Cardiac muscle cell (in vitro differentiated cells and primary cell): ENCODE measurements at places on chromosomes 2 and 18.

- no peaks in the 10 kb centered on the region for H3K36me3 ChIP-seq
- peak; percentile 25 for DNase-seq
- H3K4me3 ChIP-seq, result no peak overlapping the region
- H3K27me3 ChIP-seq, result no peaks in the 10 kb centered on the region
- peaks cover 10% of the 10 kb centered on the region for H3K4me1 ChIP-seq
These were observed 209.5 kb downstream of the DYM start for GRCh38 chr18:49250816-49251388.

GRCh38 chr2:237691029-237691907 lies 63.9 kb downstream of the LRRFIP1 start:
- DNase-seq, result no peak
- H3K4me1 ChIP-seq, result peaks cover 42% of the 10 kb centered on the region
- H3K4me3 ChIP-seq, result peak overlapping the region; percentile 53

DNA sequence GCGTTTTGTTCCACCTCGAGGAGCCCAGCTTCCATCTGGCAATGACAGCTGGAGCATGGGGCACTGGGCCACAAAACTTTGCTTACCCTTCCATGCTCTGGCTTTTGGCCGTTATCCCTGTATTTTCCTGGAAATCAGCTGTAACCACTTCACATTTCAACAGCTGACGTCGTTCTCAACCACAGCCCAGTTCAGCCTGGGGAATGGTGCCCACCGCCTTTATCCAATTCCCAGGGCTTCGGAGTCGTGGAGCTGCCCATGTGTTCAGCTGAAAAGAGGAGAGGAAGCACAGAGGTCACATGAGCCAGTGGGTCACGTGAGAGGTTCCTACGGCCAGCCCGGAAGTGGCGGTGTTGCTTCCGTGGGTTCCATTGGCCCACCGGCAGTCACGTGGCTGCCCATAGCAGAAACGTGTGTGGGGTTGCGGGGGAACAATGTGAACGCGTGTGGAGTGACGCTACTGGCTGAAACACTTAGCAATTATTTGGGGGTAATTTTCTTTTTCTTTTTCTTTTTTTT lies 16.7 kb upstream of the EDAR start:
- no peaks in the 10 kb centered on the region for H3K27me3 ChIP-seq
- H3K4me3 ChIP-seq, result no peak overlapping the region
- H3K4me1 ChIP-seq, result no peaks in the 10 kb centered on the region
- H3K27ac ChIP-seq, result no peak overlapping the region

DNA sequence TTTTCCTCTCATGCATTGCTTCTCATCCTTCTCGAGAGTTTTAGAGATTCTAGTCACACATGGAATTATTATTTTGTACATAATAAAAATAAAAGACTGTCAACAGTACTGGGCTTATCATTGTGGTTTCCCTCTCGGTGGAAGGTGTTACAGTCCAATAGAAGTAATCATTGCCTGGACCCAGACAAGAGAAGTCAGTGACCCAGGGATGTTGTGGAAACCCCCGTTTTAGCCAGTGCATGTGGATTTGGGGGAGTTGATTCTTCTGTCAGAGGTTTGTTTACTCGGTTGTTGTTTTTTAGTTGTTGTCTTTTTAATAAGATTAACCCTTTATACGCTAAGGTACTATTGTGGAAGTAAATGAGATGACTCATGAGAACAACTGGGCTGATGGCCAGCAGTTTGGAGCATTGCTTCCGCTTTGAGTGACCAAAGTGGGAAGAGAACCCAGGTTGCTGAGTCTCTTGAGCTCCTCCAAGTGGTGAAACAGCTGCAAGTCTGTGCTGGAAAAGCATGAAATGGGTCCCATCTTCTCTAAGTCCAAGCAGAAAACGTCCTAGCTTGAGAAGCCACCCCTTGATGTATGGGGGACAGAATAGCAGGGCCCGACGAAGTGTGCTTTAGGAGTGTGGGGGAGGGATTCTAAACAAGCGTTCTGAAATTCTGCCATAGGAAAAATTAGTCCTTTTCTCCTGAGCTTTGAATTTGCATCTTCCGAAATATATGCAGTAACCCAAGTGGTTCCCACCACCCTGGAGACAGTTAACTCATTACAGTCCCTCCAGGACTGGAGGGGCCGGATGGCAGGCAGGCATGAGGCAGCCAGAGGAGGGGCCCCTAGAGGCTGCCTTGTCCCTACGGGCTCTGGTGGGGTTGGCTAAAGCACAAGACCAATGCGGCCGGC lies 61.8 kb upstream of the GPR45 start:
- DNase-seq, result peak; percentile 87
- no peak overlapping the region for H3K4me3 ChIP-seq
- peaks cover 18% of the 10 kb centered on the region for H3K27me3 ChIP-seq
- H3K4me1 ChIP-seq, result no peaks in the 10 kb centered on the region

DNA sequence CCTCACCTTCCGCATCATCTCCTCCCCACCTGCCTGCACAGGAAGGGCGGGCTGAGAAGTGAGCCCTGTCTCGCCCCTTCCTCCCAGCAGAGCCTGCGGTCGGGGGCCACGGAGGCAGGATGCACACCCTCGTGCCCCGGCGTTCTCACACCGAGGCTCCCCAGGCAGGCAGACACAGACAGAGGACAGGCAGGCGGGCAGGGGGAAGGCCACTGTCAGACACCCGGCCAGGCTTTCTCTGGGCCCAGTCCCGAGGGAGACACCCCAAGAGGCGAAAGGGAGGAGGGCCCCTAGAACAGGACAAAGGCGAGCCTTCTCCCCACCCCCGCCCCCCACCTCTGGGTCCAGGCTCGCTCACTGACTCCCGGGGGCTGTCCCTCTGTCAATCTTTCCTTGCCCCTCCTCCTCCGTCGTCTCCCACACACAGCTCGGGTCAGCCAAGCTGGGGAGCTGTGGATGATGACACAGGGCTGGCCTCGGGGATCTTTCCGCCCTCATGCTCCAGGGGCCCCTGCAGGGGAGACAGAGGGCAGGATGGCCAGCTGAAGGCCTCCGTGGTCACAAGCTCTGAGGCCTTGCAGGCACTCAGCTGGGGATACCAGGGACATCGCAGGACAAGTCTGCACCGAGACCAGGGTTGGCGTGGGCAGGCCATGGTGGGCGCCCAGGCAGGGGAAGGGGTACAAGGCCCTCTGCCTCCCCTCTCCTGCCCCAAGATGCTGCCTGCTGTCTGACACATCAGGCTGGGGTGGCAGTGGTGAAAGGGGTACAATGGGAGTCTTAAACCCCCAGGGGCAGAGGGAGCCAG lies 24.9 kb downstream of the BIN1 start:
- no peak overlapping the region for H3K27ac ChIP-seq
- peaks cover 16% of the 10 kb centered on the region for H3K27me3 ChIP-seq
- DNase-seq, result no peak
- H3K36me3 ChIP-seq, result no peaks in the 10 kb centered on the region
- no peak overlapping the region for H3K4me3 ChIP-seq

DNA sequence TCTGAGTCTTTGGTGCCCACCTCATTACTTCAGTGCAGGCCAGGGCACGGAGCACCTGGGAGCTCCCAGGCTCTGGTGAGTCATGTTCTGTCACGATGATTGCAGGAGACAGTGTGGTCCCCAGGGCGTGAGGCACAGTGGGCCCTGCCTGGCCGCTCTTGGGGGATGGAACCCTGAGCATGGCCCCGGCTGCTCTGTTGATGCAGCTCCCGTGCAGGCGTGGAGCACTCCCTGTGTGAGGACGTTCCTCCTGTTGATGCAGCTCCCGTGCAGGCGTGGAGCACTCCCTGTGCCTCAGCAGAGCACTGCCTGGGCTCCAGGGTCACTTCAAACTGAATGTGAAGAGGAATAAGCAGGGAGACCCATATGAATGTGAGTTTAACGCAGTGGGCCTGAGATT lies 30.1 kb downstream of the COPS9 start:
- H3K27me3 ChIP-seq, result no peaks in the 10 kb centered on the region
- H3K36me3 ChIP-seq, result no peaks in the 10 kb centered on the region
- no peak overlapping the region for H3K4me3 ChIP-seq
- no peak for DNase-seq
- H3K4me1 ChIP-seq, result no peaks in the 10 kb centered on the region

DNA sequence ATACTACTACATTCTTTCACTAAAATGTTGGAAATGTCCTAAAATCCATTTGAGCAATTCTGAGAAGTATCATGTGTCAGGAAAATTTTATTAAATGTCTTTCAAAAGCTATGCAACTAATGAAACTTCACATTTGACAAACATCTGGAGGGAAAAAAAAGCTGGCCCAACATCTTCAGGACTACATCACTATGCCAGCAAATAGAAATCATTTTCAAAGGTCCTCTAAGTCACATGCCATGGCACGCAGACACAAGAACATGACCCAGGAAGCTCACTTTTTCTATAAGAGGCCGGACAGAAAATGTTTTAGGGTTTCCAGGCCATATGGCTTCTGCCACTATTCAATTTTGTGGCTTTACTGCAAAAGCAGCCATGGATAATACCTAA lies 11.6 kb downstream of the KANSL3 start:
- H3K36me3 ChIP-seq, result peaks cover 28% of the 10 kb centered on the region
- H3K27ac ChIP-seq, result no peak overlapping the region
- no peaks in the 10 kb centered on the region for H3K27me3 ChIP-seq
- H3K4me1 ChIP-seq, result no peaks in the 10 kb centered on the region
- DNase-seq, result no peak

- no peak overlapping the region for H3K27ac ChIP-seq
- H3K27me3 ChIP-seq, result no peaks in the 10 kb centered on the region
- no peaks in the 10 kb centered on the region for H3K36me3 ChIP-seq
- H3K4me1 ChIP-seq, result peaks cover 4% of the 10 kb centered on the region
These were observed 546.6 kb upstream of the CDH2 start for GRCh38 chr18:28723506-28723905.

DNA sequence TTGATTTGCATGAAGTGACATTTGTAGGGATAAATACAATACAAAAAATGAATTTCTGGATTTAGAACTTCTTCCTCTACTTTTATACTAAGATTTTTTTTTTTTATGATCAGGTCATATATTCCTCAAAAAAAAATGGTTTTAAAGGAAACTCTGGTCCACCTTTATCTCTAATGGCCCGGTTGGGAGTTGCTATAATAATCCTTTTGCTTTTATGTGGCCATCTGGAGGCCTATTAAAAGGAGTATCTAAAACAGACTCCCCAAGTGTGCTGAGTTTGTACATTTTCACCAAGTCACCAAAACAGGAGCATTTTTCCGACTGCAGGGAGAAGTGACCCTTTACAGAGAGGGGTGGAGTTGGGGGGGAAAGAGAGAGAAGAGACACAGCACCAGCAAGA lies 329.2 kb upstream of the FIGN start:
- H3K4me3 ChIP-seq, result no peak overlapping the region
- no peak overlapping the region for H3K27ac ChIP-seq
- no peaks in the 10 kb centered on the region for H3K4me1 ChIP-seq
- DNase-seq, result no peak
- no peaks in the 10 kb centered on the region for H3K36me3 ChIP-seq

- no peak overlapping the region for H3K4me3 ChIP-seq
- H3K36me3 ChIP-seq, result no peaks in the 10 kb centered on the region
- DNase-seq, result no peak
- peaks cover 6% of the 10 kb centered on the region for H3K4me1 ChIP-seq
These were observed 253.6 kb downstream of the PRKCE start for GRCh38 chr2:45904946-45905631.

GRCh38 chr18:32439241-32439640 lies 31.4 kb downstream of the GAREM1 start:
- no peaks in the 10 kb centered on the region for H3K27me3 ChIP-seq
- H3K27ac ChIP-seq, result no peak overlapping the region
- H3K4me1 ChIP-seq, result peaks cover 51% of the 10 kb centered on the region
- no peaks in the 10 kb centered on the region for H3K36me3 ChIP-seq
- DNase-seq, result no peak

GRCh38 chr2:38315707-38316333 lies 61.3 kb downstream of the ATL2 start:
- peak; percentile 66 for DNase-seq
- H3K27me3 ChIP-seq, result no peaks in the 10 kb centered on the region
- peaks cover 12% of the 10 kb centered on the region for H3K4me1 ChIP-seq
- peak overlapping the region; percentile 32 for H3K27ac ChIP-seq
- no peak overlapping the region for H3K4me3 ChIP-seq
- H3K36me3 ChIP-seq, result peaks cover 44% of the 10 kb centered on the region

DNA sequence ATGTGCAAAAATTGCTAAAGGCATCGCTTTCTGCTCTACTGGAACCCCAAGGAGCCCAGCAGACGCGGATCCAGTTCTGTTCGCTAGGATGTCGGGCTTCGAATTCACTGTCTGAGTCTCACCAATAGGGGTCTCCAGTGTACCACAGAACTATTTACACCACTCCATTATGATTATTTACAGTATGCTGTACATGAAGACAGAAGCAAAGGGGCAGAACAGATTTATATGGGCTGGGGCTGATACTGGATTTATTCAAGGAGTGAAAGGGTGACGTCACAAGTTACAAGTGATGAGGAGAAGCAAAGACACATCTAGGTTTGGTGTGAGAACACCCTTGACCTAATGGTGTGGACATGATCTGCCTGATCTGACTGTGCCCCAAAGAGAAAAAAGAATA lies 185.3 kb upstream of the ATP5MC3 start:
- peak; percentile 58 for DNase-seq
- H3K4me3 ChIP-seq, result no peak overlapping the region
- no peak overlapping the region for H3K27ac ChIP-seq
- H3K36me3 ChIP-seq, result no peaks in the 10 kb centered on the region
- H3K27me3 ChIP-seq, result peaks cover 24% of the 10 kb centered on the region
- H3K4me1 ChIP-seq, result peaks cover 8% of the 10 kb centered on the region

- no peak for DNase-seq
- no peak overlapping the region for H3K4me3 ChIP-seq
- no peaks in the 10 kb centered on the region for H3K27me3 ChIP-seq
These were observed 72.5 kb downstream of the XIRP2 start for GRCh38 chr2:166960702-166961270.

DNA sequence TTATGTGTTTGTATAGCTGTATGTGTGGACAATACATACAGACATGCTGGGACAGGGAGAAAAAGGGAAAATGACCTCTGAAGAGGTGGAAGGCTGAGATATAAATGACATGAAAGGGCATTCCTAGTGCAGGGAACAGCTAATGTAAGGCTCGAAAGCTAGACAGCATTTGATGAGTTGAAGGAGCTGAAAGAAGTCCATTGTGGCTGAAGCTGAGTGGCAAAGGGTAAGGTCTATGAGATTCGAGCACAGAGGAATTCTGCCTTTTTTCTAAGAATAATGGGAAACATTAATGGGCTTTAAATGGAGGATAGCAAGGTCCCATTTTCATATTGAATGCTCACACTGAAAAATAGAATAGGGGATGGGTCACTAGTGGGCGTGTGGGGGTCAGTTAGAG lies 23.6 kb downstream of the ADD2 start:
- DNase-seq, result no peak
- no peaks in the 10 kb centered on the region for H3K27me3 ChIP-seq
- H3K27ac ChIP-seq, result no peak overlapping the region
- no peaks in the 10 kb centered on the region for H3K36me3 ChIP-seq

DNA sequence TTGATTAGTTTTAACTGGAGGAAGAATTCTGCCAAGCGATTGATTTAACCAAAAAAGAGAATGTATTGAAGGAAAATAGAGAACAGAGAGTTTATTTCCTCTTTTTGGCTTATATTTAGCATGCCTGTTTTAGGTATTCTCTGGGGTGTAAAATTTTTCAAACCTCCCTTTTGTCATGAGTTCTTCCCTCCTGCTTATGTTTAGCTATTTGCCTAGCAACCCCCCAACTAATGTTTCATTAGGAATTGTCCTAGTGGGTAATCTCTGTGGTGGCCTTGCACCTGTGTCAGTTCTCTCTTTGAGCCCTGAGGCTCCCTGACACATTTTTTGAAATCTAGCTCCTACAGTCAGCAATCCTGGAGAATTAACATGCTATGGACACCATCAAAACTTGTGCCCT lies 12.5 kb upstream of the REG1B start:
- H3K27ac ChIP-seq, result no peak overlapping the region
- H3K4me1 ChIP-seq, result peaks cover 7% of the 10 kb centered on the region
- DNase-seq, result no peak
- H3K4me3 ChIP-seq, result no peak overlapping the region
- H3K27me3 ChIP-seq, result no peaks in the 10 kb centered on the region
